CD4-positive, alpha-beta T cell (primary cell): ENCODE measurements at places on chromosomes 6 and 20.

- DNase-seq, result no peak
Measured at GRCh38 chr6:137952247-137952646, 85.2 kb downstream of the TNFAIP3 start.

- DNase-seq, result no peak
Measured at GRCh38 chr20:49664612-49665313, 48.9 kb downstream of the B4GALT5 start.

GRCh38 chr20:59205044-59205443 is 41.4 kb downstream of the ZNF831 start:
- no peak for DNase-seq

- DNase-seq, result no peak
Measured at GRCh38 chr20:23099791-23100719, 13.9 kb upstream of the CD93 start.

DNA sequence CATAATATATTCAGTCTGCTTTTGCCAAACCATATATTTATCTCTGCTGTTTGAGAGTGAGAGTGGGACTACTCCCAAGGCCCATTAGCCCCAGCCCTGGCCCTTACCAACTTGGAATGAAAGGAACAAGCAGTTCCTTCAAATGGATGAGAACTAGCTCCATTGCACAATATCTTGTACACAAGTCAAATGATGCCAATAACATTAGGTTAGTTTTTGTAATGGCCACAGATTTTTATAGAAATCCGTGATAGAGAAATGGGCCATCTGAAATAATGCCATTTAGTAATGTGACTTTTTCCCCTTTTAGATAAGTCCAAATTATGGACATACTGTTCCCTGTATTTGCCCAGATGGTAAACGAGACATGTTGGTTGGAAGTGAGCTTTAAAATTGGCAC is 117.0 kb downstream of the MAP3K7 start:
- no peak for DNase-seq

GRCh38 chr20:51509208-51509607 is 33.3 kb downstream of the NFATC2 start:
- no peak for DNase-seq

GRCh38 chr6:34696189-34696738 is 303 bp downstream of the ILRUN start:
- DNase-seq, result no peak

DNA sequence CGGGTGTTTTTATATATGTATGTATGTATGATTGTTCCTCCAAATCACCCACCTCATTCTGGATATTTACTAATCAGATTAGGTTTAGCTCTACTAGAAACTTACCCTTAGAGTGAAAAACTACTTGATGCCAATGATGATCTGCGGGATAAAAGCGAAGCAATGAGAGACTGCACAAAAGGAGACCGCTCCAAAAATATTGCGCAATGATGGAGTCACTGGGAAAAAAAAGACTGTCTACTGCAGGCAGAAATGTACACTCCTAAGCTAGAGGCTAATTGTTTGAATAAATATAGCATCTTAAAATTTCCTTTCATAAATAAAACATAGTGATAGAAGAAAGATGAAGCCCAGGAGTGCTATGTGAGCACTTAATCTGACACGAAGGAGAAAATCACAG is 7.3 kb downstream of the RAB32 start:
- DNase-seq, result no peak

- no peak for DNase-seq
Measured at GRCh38 chr6:28137505-28137981, 4.1 kb upstream of the ZKSCAN8 start.

GRCh38 chr6:31172973-31173384 is 2.5 kb upstream of the POU5F1 start:
- DNase-seq, result no peak

DNA sequence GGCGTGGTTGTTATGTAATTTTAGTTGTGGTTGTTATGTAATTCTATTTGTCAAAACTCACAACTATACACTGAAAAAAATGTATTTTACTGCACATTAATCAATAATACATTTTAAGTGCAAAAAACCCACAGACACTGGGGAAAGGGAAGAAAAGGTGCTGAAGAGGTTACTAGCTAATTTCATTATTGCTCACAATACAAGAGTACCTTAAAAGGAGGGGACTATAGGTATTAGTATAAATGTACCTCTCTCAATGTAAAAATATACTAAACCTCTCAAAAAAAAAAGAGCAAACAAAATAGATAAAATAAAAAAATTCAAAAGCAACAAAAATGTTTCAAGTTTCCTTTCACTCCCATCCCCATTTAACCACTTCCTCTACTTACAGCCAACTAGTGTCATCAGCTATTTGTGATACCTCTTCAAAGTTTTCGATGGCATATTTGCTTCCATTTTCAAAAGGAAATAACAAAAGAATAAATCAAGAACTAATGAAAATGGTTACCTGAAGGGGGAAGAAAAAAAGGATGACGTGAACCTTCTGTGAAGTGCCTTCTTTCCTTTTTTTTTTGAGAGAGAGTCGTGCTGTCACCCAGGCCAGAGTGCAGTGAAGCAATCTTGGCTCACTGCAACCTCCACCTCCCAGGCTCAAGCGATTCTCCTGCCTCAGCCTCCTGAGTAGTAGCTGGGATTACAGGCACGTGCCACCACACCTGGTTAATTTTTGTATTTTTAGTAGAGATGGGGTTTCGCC is 30.2 kb downstream of the RANBP9 start:
- DNase-seq, result no peak

GRCh38 chr20:46894579-46894958 is at the start of gene EYA2:
TSS of gene EYA2 (plus strand) at chr20:46894843. CDS start at chr20:46990011, 95,168 bp downstream.
- DNase-seq, result no peak
